ENCODE measurements at places on chromosomes 12 and 14.

DNA sequence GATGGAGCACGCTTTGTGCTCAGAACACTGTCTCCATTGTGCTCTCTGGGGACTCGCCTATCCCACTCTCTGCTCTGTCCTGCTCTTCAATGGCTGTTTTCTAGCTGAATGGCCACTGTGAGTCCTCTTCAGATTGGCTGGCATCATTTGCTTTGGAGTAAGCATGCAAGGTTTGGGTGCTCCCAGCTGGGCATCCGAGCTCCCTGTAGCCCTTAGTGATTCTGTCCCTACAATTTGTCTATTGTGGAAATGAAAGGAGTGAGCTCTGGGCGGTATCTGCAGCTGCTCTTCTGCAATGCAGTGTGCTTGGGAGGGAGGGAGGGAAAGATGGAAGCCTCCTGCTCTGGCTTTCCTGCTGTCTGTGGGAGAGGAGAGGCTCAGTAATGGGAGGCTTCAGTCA, 84.8 kb downstream of the SMOC1 start:
- no peak for DNase-seq

DNA sequence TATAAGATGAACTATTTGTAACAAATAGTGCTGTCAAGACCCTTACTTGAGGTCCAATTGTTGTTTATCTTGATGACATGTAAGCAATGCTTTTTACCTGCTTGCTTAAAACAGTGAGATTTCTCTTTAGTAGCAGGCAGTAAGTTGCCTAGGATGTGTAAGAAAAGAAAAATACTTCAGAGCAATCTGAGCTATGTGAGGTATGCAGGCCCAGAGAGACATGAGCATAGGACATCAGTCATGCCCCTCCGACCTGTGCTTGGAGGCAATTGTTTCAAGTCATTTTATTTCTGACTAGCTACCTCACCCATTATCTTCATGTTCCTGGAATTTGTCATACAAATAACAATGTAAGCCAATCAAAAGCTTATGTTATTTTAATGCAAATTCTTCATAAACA, 930.6 kb upstream of the FBXO33 start:
- no peak for DNase-seq

DNA sequence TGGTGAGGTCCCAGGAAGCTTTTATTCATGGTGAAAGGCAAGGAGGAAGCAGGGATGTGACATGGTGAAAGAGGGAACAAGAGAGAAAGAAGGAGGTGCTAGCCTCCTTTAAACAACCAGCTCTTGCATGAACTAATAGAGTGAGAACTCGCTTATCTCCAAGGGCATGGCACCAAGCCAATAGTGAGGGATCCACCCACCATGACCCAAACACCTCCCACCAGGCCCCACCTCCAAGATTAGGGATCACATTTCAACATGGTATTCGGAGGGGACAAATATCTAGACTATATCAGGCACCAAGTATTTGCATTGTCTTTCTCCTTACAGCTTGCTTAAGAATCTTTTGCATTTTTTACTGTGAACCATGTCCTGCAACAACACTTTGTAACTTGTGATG, 91.9 kb upstream of the DHRS4 start:
- no peak for DNase-seq

GRCh38 chr12:117121441-117121840, 22.2 kb upstream of the TESC start:
- DNase-seq = no peak

- DNase-seq = no peak
Measured at GRCh38 chr14:39279515-39279914, 45.8 kb downstream of the MIA2 start.

DNA sequence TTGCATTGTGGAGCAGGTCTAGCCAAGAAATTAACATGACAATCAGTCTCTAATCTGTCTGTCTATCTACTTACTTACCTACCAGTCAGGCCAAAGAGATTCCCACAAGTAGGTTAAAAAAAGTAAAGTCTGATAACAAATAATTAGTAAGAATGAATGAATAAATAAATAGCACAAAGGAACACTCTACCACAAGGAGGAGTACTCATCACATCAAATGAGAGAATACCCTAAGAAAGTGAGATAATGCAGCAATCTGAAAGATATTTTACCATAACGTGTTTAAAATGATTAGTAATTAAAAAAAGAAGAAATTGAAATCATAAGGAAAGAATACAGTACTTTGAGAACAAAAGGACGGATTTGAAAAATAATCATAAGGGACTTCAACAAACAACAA, 187.2 kb downstream of the SYNE2 start:
- no peak for DNase-seq

DNA sequence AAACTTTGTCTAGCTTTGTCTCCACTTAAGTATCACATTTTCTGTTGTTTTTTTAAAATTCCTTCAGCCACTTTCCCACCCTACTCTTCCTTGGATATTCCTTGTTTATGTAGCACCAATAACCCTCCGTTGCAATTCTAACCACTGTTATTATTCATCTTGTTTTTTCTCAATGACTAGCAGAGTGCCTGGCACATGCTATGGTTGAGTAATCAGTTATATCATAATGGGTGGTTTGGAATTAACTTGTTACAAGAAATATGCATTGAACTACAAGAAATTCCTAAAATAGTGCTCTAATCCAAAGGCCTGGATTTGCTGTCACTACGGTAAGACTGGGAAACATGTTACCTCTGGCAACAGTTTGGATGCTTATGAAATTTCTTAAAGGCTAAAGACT, 756.6 kb downstream of the NOVA1 start:
- no peak for DNase-seq

DNA sequence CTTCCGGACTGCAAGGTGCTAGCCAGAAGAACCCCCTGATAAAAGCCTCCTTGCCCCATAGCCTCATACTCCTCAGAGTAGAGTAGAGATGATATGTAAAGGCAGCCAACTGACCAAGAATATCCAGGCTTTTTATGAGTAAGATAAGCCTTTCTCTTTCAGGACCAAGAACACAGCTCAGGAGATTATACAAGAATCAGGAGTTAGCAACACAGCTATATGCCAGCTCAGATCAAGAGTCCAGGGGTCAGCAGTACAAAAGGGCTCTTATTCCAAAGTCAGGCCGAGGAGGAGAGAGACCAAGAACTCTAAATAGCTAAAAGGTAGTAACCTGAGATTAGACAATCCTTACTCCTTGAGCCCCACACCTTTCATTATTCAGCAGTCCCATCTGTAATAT, 135.3 kb downstream of the BTG1 start:
- no peak for DNase-seq

DNA sequence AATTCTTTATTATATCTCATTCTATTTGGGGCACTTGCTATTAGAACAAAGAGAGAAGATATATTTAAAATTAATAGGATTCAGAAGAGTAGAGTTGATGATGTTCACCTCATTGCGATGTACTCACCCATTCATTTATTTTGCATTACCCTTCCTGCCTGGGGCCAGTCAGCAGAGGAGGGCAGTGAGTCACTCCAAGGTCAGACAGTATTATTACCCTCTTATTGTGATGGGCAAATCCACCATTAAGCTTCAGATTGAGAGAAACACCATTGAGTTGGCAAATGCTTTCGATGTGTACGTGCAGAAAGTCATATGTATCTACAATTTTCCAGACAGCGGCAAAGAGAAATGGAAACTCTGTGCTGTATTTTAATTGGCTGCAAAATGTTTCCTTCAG, 134.2 kb downstream of the BICD1 start:
- DNase-seq = no peak

DNA sequence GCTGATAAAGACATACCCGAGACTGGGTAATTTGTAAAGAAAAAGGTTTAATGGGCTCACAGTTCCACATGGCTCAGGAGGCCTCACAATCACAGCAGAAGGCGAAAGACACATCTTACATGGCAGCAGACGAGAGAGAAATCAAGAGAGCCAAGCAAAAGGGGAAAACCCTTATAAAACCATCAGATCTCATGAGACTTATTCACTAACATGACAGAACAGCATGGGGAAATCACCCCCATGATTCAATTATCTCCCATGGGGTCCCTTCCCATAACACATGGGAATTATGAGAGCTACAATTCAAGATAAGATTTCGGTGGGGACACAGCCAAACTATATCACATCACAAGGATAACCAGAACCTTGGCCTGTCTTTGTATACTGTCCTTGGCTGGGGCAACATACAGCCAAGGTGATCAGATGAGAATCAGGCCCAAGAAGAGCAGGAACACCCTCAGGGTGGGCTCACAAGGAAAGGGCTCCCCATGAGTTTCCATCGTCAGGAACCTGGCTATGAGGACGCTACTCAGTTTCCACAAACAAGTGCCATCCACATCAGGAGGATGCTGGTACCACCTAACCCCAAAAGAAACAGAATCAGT, 152.7 kb downstream of the FOXN3 start:
- DNase-seq = no peak

GRCh38 chr14:99138999-99139865, 132.8 kb downstream of the BCL11B start:
- no peak for DNase-seq

- no peak for DNase-seq
Measured at GRCh38 chr12:42511656-42512055, 77.9 kb downstream of the PRICKLE1 start.

DNA sequence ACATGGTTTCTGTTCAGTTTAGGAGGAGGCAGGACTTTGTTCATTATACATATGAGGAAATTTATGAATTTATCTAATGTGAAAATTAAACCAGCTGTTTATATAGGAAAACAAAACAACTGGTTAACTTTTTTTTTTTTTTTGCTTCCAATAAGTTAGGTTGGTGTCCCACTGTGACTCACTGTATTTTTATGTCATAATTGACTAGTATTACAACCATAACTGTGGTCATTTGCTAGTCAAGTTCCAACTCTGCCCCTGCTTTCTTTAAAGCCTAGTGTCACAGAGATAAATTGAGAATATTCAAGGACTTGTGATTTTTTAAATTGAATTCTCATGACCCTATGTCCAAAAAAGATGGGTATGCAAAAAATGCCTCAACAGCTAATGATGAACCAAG, 227.7 kb downstream of the BCAT1 start:
- no peak for DNase-seq

DNA sequence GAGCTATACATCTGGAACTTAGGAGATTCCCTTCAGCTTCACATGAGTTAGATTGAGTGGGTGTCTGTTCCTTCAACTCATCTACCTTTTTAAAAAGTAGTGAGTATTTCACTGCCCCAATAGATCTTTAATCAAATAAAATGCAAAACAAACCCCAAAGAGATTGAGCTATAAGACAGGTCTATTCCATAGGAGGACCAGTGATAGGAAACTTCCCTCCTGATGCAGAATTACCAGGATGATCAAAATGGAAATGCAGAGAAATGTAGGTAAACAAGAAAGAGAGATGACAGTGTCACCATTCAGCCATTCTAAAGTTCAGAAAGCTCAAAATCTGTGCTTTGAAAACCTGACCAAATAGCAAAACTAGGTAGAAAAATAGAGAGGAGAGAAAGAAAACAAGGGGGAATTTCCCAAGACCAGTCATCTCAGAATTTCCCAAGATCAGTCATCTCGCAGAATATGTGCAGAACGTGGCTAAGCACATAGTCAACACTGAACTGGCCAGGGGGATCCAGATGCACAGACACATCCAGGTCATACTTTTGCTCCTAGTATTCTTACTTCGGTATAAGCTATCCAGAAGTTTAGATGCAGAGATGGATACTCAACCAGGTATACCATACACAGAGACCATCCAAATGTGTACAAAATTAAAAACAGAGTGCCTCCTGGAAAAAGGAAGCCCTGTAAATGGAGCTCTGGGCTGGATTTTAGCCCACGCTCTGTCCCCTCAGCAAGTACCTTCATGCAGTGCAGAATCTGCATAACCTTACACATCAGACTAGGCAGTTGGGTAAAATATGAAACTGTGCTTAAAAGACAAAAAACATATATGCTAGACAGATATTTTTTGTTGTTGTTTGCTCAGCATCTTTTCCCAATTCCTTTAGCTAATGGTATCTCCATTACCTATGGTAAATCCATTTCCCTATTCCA, 27.4 kb downstream of the SLC41A2 start:
- DNase-seq = no peak

DNA sequence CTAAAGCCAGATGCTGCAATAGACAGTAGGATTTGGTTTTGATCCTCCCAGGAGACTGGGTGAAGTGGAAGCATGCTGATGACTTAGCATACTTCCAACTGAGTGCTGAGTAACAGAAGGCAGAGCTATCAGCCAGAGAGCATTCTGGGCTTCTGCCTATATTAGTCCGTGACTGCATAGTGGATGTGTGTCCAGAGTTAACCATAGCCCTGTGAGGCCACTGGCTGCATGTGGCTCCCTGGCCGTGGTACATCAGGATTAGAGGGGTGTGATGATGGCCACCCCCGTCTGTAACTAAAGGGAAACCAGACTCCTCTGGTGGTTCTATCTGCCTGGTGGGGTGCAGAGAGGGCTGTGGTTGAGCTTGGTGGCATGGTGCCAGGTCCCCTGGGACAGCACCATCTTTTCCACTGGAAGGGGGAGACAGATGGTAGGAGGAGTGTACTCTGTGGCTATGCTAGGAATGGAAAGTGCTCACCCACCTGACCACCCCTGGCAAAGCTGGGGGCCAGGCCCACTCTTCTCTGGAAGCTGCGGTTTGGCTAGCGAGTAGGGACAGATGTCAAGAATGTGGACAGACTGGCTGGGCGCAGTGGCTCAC, 27.4 kb downstream of the ABCD4 start:
- no peak for DNase-seq

- DNase-seq = no peak
Measured at GRCh38 chr12:3223601-3224529, 146.7 kb downstream of the TSPAN9 start.

- no peak for DNase-seq
Measured at GRCh38 chr12:13223179-13223804, 26.8 kb downstream of the EMP1 start.

Measured in activated CD4-positive, alpha-beta T cell treated with anti-CD3 and anti-CD28 coated beads, Interleukin-2, amount 50 U/mL, for 4 hours (primary cell).